ENCODE measurements at places on chromosomes 13 and 19.
A peak's percentile ranks its signal among the peaks of the same experiment; 100 is the strongest.

DNA sequence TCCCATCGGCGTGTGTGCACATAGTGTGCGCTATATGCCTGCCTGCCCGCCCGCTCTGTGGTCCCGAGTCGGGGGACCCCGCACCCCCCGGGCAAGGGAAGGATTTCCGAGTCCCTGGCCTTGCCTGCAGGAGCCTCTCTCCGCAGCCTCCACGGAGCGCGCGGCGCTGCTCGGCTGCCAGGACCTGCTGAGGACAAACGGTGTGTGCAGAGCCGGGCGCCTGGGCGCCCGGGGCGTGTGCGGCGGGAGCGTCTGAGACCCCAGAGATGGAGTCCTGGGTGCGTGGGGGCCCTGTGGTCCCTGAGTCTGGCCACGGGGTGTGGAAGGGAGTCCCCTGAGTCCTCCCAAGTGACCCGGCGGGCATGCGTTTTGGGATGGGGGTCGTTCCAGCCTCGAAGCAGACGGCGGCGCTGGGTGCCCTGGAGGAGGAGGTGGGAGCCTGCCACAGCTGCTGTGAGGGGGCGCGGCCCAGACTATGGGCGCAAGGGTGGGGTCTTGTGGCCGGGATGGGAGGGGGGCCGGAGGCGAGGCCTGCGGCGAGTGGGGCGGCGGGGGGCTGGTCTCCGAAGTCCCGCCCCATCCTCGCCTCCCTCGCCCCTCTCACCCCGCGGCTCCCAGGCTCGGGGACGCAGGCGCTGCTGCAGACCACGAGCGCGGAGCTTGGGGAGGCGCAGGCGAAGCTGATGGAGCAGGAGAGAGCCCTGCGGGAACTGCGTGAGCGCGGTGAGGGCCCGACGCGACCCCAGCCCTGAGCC, 25.3 kb downstream of the CLEC4M start:
- no peak overlapping the region for H3K27ac ChIP-seq
- H3K36me3 ChIP-seq: no peaks in the 10 kb centered on the region
- no peaks in the 10 kb centered on the region for H3K4me1 ChIP-seq
- no peak for DNase-seq

DNA sequence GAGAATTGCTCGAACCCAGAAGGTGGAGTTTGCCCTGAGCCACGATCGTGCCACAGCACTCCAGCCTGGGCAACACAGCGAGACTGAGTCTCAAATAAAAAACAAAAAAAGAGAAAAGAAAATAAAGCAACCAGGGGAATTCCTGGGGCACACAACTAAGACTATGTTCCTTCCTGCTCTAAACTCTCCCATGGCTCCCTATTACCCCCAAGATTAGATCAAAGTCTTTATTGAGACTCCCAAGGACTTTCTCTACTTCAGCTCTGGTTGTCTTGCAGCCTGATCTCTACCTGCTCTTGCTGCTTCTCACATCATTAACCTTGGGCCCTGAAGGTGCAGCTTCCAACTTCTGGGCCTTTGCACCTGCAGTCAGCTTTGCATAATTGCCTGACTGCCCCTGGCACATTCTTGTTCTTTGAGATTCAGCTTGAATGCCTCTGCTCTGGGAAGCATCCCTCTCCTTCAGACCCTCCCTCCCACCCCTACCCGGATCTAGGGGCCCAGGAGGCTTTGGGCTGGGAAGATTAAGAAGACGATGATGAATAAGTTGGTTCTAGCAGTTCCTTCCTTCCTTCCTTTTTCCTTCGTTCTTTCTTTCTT, 16.8 kb upstream of the CERS4 start:
- peaks cover 34% of the 10 kb centered on the region for H3K27me3 ChIP-seq
- peaks cover 17% of the 10 kb centered on the region for H3K4me1 ChIP-seq
- no peaks in the 10 kb centered on the region for H3K36me3 ChIP-seq

- H3K4me1 ChIP-seq: no peaks in the 10 kb centered on the region
- H3K4me3 ChIP-seq: no peak overlapping the region
- DNase-seq: no peak
These were observed 205.5 kb downstream of the NALCN start for GRCh38 chr13:101210774-101211173.

DNA sequence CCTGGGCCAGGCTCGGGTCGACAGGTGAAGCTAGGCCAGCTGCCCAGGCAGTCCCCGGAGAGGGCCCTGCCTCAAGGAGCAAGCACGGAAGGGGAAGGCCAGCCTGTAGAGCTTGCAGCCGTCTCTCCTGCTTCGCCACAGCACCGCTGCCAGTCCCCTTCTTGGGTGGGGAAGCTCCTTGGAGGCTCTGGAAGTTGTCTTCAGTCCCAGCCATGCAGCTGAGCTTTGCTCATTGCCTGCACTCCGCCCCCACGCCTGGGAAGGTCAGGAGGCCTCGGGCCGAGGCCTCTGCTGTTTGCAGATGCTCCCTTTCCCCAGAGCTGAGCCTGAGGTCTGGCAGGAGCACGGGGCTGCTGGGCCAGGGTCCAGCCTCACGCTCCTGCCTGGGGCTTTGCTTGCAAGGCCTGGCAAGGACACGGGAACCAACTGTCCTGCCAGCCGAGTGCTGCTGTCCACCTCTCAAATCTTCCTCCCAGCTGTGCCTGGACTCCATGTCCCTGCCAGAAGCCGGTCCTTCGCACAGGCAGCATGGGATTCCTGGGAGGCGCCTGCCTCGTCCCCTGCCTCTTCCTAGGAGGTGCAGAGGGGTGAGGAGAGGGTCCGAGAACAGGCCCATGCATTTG, 13.3 kb downstream of the PLEKHF1 start:
- 0 out of 2 replicates have a peak, but pooled peaks cover 3% of the 10 kb centered on the region for H3K27me3 ChIP-seq
- no peak overlapping the region for H3K27ac ChIP-seq
- no peaks in the 10 kb centered on the region for H3K4me1 ChIP-seq
- DNase-seq: no peak

DNA sequence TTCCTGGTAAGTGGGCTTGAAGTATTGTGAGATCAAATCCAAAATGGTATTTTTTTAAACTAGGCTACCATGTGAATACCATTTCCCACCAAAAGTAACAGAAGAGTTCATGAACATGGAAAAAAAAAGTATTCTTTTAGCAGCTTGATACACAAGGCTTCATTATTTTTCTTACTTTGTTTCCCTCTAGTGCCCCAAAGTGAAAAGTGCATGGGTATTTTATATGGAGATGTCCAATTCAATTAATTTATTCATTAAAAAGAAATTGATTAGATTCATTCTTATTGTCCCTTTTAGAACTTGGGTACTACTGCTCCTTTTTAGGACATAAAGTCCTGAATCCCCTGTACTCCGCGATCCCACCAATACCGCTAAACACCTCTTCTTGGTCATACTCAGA, 28.6 kb upstream of the SCEL start:
- H3K36me3 ChIP-seq: no peaks in the 10 kb centered on the region
- no peak overlapping the region for H3K4me3 ChIP-seq
- H3K27me3 ChIP-seq: no peaks in the 10 kb centered on the region
- no peak overlapping the region for H3K27ac ChIP-seq

GRCh38 chr19:57363688-57364181, 384 bp downstream of the TRAPPC2B start:
- no peaks in the 10 kb centered on the region for H3K36me3 ChIP-seq
- no peak for DNase-seq
- peak overlapping the region; percentile 72 for H3K4me3 ChIP-seq

GRCh38 chr19:4454747-4455718, 2.6 kb downstream of the UBXN6 start:
- no peak for DNase-seq
- peaks cover 9% of the 10 kb centered on the region for H3K27me3 ChIP-seq
- peaks cover 7% of the 10 kb centered on the region for H3K4me1 ChIP-seq
- H3K36me3 ChIP-seq: no peaks in the 10 kb centered on the region

DNA sequence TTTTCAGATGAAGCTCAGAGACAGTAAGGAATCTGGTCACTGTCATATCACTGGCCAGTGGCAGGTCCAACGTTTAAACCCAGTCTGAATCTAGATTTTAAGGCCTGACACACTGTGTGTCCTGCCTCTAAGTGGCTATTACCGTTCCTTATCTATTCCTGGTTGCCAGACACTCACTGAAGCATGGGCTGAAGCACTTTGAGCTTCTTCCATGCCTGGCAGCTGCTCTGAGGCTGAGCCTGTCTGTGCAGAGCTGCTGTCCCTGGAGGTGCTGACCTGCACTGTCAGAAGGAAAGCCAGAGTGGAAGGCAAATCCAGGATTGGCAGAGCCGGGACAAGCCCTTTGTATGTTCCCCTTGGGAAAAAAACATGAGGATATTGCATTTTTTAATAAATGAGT, 109.2 kb upstream of the SLC7A1 start:
- no peaks in the 10 kb centered on the region for H3K36me3 ChIP-seq
- no peaks in the 10 kb centered on the region for H3K4me1 ChIP-seq
- H3K27ac ChIP-seq: no peak overlapping the region
- H3K4me3 ChIP-seq: no peak overlapping the region

DNA sequence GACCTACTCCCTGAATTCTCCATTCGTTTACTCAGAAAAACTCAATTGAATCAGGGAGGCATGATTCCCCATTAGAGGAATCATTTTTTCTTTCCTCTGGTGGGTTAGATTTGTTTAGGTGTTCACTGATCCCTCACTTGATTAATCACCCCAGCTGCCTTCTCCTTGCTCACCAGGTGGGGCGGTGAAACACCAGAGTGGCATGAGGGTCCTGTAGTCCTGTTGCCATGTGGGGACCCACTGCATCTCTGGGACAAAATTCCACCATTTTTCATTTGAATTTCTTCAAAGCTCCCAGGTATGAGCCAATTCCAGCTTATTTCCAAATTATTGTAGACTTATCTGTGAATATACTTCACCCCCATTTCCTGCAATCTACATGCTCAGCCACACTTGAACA, 462.7 kb upstream of the ZNF507 start:
- H3K4me3 ChIP-seq: no peak overlapping the region
- no peak overlapping the region for H3K27ac ChIP-seq
- DNase-seq: no peak

DNA sequence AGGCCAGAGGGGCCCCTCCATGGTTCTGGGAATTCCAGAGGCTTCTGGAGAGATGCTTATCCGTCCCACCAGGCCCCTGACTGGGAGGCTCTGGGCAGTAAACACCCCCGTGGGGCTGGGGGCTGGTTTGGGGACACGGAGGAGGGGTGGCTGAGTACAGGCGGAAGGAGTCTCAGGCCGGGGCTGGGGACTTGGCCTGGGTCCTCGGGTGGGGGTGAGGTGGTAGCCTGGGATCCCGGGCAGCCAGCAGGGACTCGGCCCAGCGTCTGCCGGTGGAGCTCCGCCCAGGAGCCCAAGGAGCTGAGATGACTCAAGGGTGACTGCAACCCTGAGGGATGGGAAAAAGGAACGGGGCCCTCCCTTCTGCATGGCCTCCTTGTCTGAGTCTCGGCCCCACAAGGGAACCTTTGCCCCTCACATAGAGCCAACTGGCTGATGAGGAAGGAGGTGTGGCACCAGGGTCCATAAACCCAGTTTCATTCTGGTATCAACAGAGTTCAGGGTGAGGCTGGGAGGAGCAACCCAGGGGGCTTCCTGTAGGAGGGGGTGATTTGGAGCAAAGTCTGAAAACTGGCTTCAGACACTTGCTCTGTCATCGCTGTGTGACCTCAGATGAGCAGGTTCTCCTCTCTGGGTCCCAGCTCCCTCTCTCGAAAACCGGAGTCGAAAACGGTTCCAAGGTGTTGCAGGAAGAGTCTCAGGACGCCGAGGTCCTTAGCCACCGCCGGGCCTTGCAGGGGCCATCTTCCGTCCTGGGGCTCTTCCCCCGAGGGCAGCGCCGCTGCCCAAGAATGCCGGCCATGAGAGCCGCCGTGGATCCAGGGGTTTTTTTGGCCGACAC, 809 bp downstream of the MISP start:
- H3K27me3 ChIP-seq: peaks cover 99% of the 10 kb centered on the region
- no peak for DNase-seq
- H3K36me3 ChIP-seq: no peaks in the 10 kb centered on the region
- H3K4me3 ChIP-seq: no peak overlapping the region
- no peaks in the 10 kb centered on the region for H3K4me1 ChIP-seq

DNA sequence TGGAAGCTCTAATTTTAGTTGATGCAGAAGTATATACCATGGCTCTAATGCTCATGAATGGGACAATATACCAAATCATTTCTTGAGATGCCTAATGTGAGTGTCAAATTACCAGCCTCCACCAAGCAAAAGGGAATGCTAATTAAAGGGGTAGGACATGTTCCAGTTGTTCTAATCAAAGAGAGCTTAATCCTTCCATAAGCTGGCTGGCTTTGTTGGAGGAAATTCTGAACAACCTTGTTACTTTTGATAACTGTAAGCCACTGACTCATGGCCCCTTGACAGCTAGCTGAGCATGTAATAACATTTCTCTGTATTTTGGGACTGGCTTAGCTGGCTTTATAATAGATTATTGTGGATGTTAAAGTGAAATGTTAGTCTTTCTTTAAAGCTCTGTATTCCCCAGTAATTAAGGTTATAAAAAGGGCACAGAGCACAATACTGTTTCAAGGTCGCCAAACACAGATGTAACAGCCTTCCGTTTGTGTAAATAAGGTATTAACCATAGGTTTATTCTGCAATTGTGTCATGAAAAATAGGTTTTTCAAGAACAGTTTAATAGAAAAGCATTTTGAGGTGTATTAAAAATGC, 1194.0 kb downstream of the PCDH9 start:
- no peaks in the 10 kb centered on the region for H3K36me3 ChIP-seq
- no peaks in the 10 kb centered on the region for H3K27me3 ChIP-seq
- no peak overlapping the region for H3K27ac ChIP-seq
- no peak overlapping the region for H3K4me3 ChIP-seq

DNA sequence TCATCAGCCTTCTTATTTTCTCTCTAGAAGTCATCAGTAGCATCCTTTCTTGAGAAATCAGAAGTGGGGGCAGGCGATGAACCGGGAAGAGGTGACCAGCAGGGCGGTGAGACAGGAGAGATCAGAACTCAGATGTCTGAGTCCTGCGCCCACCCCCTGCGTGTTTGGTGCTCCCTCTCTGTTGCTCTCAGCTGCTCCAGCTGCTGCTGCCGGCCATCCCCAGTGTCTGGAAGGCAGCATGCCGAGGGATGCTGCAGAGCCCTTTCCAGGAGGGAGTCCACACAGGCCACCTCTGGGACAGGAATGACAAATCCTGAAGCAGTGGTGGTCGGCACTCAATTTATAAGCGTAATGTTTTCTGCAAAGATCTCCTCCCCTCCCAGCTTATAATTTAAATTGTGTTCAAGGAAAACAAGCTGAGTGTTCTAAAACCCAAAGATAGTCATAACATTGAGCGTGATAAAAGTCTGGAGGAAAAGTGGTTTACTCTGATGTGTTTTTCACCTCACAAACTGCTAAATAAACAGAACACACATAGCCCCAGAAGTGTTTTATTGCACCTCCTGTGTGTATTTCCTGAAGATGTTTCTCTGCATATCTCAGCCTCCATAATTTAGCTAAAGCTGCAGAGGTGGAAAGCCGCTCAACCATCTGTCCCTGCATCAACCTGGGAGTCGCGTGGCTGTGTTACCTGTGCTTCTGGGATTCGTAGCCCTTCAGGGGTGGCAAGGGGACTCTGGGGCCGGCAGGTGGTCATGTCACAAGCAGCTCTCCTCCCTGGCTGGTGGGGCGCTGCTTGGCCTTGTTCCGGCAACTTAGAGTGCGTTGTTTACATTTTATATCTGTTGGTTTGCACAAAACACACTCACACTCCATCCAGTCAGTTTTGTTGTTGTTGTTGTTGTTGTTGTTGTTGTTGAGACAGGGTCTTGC, 191.2 kb downstream of the USP12 start:
- H3K27ac ChIP-seq: no peak overlapping the region
- DNase-seq: no peak
- H3K4me1 ChIP-seq: no peaks in the 10 kb centered on the region
- no peaks in the 10 kb centered on the region for H3K27me3 ChIP-seq
- no peak overlapping the region for H3K4me3 ChIP-seq
- H3K36me3 ChIP-seq: no peaks in the 10 kb centered on the region

- no peak overlapping the region for H3K4me3 ChIP-seq
- no peaks in the 10 kb centered on the region for H3K4me1 ChIP-seq
- no peaks in the 10 kb centered on the region for H3K36me3 ChIP-seq
These were observed 119.4 kb upstream of the NBEA start for GRCh38 chr13:34822650-34823049.

Measured in MM.1S (cell line).